ENCODE measurements at places on chromosomes 2 and 18.

DNA sequence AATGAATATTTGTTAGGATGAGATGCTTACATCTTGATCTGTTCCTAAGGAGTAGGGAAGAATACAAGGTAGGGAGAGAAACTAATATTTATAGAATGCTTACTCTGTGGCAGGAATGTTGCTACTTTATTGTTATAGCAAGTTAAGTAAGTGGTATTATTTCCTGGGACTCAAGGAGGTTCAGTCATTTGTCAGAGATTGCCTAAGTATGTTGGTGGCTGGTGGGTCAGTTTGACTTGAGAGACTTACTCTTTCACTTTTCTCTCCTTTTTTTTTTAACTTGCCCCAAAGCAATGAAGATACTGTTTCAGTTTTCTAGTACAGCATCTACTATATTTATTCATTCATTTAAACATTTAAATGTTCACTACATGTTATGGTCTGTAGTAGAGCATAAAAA, 209.2 kb upstream of the STON1 start:
- DNase-seq = no peak

- peak; percentile 47 for DNase-seq
Measured at GRCh38 chr18:31581498-31582197, 10.0 kb upstream of the TTR start.

DNA sequence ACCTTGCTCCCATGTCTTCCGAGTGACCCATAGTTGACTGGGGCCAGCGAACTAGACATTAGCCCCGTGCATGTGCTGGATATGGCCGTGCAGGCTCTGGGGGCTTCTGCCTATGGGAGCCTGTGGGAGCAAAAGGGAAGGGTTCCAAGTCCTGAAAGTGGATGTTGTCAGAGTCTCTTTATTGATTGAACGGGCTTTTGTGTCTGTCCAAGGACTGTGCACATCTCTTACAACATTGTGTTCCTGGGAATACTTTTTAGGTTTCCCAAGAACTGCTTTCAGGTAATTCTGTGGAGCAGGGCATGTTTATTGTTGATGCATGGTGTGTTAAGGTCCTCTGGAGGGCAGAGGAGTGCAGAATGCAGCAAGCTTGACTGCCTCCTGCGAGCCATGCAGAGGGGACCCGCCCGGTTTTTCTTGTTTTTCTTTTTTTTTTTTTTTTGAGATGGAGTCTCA, 5.0 kb downstream of the RNF144A start:
- no peak for DNase-seq

GRCh38 chr2:145739681-145740080, 1219.8 kb upstream of the ZEB2 start:
- no peak for DNase-seq

GRCh38 chr18:48371854-48372602, 37.2 kb downstream of the ZBTB7C start:
- DNase-seq = no peak

- DNase-seq = no peak
Measured at GRCh38 chr2:226836548-226836885, 663 bp downstream of the RHBDD1 start.

GRCh38 chr18:3653263-3653850, 203.4 kb downstream of the TGIF1 start:
- no peak for DNase-seq

- no peak for DNase-seq
Measured at GRCh38 chr2:130963849-130964793, 127.4 kb downstream of the ARHGEF4 start.

DNA sequence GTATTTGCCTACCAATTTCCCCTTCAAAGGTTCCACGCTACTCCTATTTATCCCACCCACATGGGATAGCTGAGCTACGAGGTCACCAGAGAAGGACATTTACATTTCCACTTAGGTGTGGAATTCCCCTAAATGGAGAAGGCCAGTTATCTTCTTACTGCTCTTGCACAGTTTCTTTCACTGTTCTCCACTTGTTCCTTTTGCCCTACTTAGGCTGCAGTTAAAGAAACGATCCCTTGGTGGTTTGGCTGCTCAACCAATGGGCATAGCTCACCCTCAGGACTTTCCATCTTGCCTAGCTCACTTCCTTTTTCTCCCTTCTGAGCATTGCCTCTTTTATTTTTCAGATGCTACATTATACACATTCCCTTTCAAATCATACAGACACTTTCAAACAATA, 11.2 kb upstream of the NABP1 start:
- DNase-seq = no peak

- no peak for DNase-seq
Measured at GRCh38 chr18:10559553-10560451, 34.0 kb downstream of the NAPG start.

GRCh38 chr2:3727397-3728045, 24.1 kb downstream of the DCDC2C start:
- DNase-seq = no peak

DNA sequence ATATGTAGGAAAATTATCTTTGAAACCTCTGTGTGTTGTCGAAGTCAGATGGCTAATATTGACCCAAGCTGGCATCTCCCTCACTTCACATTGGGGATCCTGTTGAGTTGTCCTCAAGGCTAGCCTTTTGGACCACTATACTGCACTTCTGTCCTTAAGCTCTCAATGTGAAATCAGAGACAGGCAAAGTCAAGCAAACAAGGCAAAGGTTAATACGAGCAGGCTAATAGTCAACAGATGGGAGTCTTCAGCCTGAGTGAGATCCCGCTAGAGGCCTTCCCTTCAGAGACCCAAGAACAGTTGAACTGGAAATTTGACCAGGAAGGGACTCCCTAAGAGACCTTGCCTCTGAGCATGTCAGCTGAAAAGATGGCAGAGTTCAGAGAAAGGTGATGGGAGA, 475.4 kb downstream of the PARD3B start:
- no peak for DNase-seq

GRCh38 chr2:27795868-27796277, 24.4 kb downstream of the MRPL33 start:
- DNase-seq = peak; percentile 56

GRCh38 chr2:219613461-219614070, 13.9 kb upstream of the SLC4A3 start:
- DNase-seq = no peak

DNA sequence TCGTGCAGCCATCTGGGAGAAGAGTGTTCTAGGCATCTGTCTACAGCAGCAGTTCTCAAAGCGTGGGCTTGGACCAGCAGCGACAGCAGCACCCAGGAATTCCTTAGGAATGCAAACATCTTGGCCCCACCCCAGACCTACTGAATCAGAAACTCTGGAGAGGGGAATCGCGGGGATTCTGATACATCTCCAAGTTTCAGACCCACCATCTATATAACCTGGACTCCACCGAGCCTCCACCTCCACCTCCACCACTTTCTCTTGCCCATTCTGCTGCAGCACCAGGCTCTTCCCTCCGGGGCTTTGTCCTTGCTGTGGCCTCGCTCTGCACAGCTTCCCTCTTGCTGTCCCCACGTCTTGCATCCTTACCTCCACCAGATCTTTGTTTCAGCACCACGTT, 256.4 kb downstream of the BCL2 start:
- DNase-seq = no peak

All from GM04503 (cell line).